ENCODE measurements at places on chromosomes 3 and 15.

- DNase-seq = no peak
These were observed 10.8 kb downstream of the ATP13A3 start for GRCh38 chr3:194475978-194476377.

GRCh38 chr3:178736300-178736699 is 200.1 kb downstream of the KCNMB2 start:
- DNase-seq = no peak

- no peak for DNase-seq
These were observed 197.4 kb downstream of the KLHL25 start for GRCh38 chr15:85597155-85597815.

- no peak for DNase-seq
These were observed 15.1 kb downstream of the PLSCR5 start for GRCh38 chr3:146589899-146590508.

- no peak for DNase-seq
These were observed 194.9 kb downstream of the CHST2 start for GRCh38 chr3:143314251-143315093.

- DNase-seq = no peak
These were observed 72.8 kb upstream of the AADACL2 start for GRCh38 chr3:151660885-151661284.

- no peak for DNase-seq
These were observed 20.7 kb upstream of the SPESP1 start for GRCh38 chr15:68909601-68910100.

All from neuronal stem cell (in vitro differentiated cells).